ENCODE measurements at places on chromosomes 5 and 9.

GRCh38 chr9:2107906-2108451, 92.8 kb downstream of the SMARCA2 start:
- no peak for DNase-seq

DNA sequence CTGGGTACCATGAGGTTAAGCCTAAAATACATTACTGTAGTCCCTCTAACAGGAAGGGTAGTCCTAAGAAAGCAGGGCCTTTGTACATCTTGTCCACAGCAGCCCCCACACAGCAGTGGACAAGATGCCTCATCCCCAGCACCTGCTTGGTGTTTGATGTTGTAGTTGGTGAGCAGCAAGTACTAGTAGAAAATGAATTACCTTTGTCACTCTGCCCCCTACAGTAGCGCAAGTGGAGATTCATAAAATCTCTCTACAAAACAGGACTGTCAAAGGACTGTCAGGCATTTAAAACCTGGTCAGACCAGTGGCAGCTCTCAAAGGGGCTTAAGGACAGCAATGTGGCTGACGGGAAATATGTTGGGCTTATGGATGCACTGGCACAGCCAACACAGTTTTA, 122.5 kb downstream of the TMEM174 start:
- no peak for DNase-seq

DNA sequence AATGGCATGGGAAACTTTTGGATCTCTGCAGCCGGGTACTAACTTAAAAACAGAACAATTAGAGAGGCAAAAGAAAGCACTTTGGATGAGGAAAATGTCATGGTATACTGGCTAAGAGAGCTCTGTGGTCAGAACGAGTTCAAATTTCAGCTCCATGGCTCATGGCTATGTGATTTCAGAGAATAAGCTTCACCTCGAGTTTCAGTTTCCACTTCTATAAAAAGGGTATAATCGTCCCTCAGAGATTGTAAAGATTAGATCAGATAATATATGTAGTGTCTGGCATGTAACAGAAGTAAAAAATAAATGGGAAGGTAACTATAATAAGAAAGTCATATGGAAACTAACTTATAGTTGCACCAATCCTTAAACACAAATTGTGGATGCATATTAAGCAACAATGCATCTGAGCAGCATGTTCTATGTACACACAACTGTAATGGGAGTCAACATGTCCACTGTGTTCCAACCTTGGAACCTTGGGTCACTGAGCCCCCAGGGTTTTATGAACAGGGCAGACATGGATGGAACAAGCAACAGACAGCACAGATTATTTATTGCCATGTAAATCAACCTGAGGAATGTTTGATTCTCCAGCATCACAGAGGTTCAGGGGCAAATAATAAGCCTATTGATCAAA, 145.4 kb downstream of the MAPKAP1 start:
- no peak for DNase-seq

GRCh38 chr5:1103505-1104326, 8.1 kb downstream of the SLC12A7 start:
- peak; percentile 71 for DNase-seq

DNA sequence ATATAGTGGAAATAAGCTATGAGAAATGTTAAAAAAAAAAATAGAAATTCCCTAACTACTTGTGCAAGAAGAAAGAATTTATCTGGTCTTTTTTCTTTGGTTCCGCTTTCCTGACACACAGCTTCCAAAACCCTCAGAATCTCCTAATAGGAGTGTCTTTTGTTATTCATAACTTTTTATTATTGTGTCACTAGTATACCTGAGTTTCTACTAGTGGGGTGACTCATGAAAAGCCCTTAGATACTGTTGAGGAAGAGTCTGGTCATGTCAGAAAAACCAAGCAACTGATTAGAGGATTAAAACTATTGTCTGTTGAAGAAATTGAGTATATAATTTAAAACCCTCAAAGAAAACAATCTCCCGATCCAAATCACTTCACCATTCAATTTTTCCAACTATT, 152.8 kb upstream of the IFNE start:
- DNase-seq = no peak

GRCh38 chr5:31937226-31937625, 236.9 kb downstream of the GOLPH3 start:
- no peak for DNase-seq

DNA sequence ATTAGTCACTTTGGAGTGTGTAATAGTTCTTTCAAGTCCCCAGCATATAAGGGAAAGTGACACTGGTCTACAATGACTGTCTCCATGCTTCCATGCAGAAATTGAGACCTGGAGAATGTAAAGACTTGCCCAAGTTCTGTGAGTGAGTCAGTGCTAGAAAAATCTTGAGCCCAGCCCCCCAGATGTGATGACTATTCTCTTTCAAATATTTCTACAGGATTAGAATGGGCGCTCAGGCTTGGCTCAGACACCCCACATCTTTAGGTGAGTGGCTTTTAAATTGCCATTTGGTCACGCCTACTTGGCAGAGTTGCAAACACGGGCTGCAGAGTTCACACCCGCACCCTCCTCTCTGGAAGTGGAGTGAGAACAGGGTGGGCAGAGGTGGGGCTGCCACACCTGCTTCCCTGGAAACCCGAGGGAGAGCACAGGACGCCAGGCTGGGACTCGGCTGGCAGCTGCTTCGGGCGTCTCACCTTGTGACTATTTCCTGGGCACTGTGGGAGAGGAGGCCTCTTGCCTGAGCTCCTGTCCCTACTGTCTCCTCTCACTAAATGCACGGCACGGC, 37.6 kb downstream of the ROPN1L start:
- DNase-seq = peak; percentile 55

DNA sequence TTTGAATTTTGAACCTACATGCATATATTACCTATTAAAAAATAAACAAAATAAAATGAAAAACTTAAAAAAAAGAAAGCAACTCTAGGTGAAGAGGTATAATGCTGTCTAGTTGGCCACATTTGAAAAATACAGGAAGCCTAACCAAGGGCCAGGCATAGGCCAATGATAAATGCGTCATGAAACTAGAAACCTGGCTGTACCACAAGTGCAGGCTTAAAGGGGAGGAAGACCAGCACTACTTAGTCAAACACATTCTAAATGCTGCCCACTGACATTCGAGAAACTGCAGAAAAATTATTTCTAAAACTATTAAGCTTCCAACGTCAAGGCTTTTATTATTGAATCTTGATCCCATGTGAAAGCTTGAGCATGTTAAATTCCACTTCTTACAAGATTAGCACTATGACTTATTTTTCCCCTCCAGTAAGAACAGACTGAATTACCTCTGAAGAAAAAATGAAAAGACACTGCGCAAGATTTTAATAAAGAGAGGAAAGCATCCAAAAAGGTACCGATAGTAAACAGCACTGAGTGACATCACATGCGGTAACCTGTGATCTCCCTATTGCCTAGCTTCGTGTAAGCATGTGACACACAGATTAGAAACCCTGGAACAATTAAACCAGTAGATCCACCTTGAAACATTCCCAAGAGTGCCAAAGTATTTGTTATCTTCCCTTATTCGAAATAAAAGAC, 16.2 kb downstream of the CDC14B start:
- DNase-seq = no peak

DNA sequence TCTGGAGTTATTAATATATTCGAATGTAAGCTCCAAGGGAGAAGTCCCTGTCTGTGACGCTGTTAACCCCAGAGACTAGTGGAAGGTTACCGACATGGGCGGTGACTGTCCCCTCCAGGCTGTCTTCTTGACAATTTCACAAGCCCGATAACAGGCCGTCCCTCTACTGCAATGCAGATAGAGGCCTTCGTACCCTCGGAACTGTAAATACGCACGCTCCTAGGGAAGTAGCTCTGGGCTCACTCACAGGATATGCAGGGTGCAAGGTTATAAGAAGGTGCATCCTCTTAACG, 680 bp upstream of the RFK start:
- DNase-seq = peak; percentile 31

GRCh38 chr5:82885627-82886389, 191.4 kb downstream of the TMEM167A start:
- no peak for DNase-seq

- DNase-seq = no peak
These were observed 29.0 kb downstream of the GPBP1 start for GRCh38 chr5:57202811-57203210.

GRCh38 chr5:36040651-36041536, 25.8 kb downstream of the UGT3A2 start:
- DNase-seq = no peak

GRCh38 chr9:89813482-89813881, 208.7 kb downstream of the GADD45G start:
- no peak for DNase-seq

GRCh38 chr5:91079037-91079436, 304.1 kb downstream of the ARRDC3 start:
- no peak for DNase-seq

- no peak for DNase-seq
These were observed 3.7 kb downstream of the NIM1K start for GRCh38 chr5:43195670-43196265.

GRCh38 chr9:21018177-21018576, 13.3 kb downstream of the HACD4 start:
- DNase-seq = no peak

GRCh38 chr5:157109744-157110143, 900 bp upstream of the HAVCR2 start:
- DNase-seq = no peak

GRCh38 chr9:135581636-135582426, 20.3 kb downstream of the PAEP start:
- no peak for DNase-seq

GRCh38 chr5:134467231-134467630, 55.5 kb upstream of the CDKN2AIPNL start:
- no peak for DNase-seq

DNA sequence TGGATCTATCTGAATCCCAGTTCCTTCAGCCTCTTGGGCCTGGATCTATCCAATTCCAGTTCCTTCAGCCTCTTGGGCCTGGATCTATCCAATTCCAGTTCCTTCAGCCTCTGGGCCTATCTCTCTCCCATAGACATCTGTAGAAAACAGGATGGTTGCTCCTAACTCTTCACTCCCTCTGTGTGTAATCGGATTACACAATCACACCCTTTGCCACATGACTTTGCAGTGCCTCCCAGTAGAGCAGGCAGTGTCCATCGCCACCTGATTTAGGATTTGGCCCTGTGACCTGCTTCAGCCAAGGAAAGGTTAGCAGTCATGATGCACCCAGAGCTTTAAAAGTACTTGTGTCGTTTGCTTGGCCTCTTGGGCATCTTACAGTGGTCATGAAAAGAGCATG, 56.7 kb downstream of the LHX2 start:
- DNase-seq = no peak

GRCh38 chr5:150637245-150638052, 3.0 kb upstream of the SYNPO start:
- DNase-seq = peak; percentile 74

DNA sequence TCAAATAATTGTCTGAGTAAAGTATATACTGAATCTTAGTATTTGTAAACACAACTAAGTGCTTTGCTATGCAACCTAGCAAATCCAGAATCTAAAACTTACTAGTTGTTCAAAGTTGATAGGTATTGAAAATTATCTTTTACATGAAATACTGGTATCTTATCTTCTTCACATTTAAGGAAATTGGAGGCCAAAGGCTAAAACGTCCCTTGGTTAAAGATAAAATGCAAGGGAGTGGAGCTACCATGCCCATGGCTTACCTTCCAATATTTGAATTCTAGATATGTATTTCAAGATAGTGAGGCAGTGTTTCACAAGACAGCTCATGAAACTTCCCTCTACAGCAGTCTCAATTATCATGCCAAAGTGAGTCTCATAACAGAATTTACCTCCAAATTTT, 373.5 kb downstream of the KIAA0825 start:
- no peak for DNase-seq

- no peak for DNase-seq
These were observed 66.4 kb upstream of the ZNF608 start for GRCh38 chr5:124812771-124813358.

GRCh38 chr5:33010846-33011245, 299.7 kb downstream of the NPR3 start:
- no peak for DNase-seq

GRCh38 chr5:38846379-38847011, 683 bp downstream of the OSMR start:
- no peak for DNase-seq

- no peak for DNase-seq
These were observed 69.2 kb upstream of the PPP1R26 start for GRCh38 chr9:135410421-135410820.

DNA sequence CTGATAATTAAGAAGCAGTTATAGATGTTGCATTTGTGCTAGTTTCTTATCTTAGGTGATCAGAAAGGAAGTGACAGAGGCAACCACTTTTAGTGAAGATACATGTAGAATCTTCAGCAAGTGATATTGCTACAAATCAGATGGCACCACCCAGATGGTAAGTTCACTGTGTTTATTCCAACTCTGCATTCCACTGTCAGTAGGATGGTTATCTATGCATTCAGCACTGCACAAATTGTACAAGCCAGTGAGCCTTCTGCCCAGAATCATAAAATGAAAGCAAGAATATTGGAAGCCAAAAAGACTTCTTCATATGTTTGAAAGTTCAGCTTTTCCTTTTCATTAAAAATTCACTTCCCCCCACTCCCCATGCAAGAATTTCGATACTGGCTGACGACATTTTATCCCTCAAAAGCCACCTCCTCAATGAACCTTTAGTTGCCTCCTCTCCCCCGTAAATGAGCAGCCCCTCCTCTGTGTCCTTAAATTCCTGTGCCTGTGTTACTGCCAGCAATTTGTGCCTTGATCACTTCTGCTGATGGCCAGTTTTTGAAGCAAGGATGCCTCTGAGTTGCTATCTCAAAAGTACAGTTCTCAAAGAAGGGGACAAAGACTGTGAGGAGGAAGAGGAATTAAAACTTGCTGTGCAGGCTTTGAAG, 91.6 kb downstream of the ZSWIM6 start:
- DNase-seq = no peak

DNA sequence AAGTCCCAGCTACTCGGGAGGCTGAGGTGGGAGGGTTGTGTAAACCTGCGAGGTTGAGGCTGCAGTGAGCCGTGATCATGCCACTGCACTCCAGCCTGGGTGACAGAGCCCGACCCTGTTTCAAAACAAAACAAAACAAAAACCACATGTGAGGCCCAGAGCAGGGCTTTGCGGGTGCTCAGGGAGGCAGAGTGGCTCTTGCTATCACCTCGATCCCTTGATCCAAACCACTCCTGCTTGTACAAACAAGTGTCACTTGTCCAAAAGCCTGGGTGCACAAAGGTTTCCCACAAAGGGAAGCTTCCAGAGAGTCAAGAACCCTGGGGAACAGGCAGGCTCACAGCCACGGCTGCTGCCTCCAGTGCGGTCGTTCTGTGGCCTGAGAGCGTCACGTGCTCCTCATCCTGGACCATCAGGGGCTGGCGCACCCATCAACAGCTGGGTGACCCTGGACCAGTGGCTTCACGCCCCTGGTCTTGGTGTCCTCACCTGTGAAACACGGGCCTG, 162.7 kb downstream of the C9orf50 start:
- DNase-seq = no peak

- no peak for DNase-seq
These were observed 53.2 kb upstream of the SHISAL2B start for GRCh38 chr5:64637144-64637543.

All from NCI-H2171 (cell line).